Breast epithelium (tissue), 4 donors: ENCODE measurements at places on chromosomes 5 and 9. TPM values are rescaled to one million over a fixed set of nuclear protein-coding genes. Genes with fewer than 3 reads are reported as not detected.

DNA sequence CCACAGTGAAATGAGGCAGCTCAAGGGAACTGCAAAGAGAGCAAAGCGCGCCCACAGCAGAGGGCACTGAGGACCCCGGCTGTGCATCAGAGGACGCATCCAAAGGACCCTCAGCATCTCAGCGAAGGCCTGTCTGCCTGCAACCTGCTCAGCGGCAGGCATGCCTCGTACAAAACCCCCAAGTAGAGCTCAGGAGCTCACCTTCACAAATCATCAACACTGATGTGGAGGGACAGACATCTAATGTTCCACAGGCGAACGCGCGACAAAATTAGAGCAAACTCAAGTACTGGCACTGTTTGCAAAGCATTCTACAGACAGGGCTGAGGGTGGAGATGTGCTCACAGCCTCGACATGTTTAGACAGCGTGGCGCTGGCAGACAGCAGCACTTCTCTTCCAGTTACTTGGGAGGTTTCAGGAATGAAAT, 81.0 kb downstream of the DCP2 start:
- no peak overlapping the region for H3K4me3 ChIP-seq
- no peak overlapping the region for H3K27ac ChIP-seq
- no peak for DNase-seq
- no peaks in the 10 kb centered on the region for H3K27me3 ChIP-seq

GRCh38 chr5:37791321-37791720, 48.5 kb downstream of the GDNF start:
- H3K27ac ChIP-seq, result no peak overlapping the region
- no peak for DNase-seq
- no peaks in the 10 kb centered on the region for H3K36me3 ChIP-seq
- H3K4me3 ChIP-seq, result no peak overlapping the region
- no peaks in the 10 kb centered on the region for H3K4me1 ChIP-seq

- no peak overlapping the region for H3K27ac ChIP-seq
- H3K4me1 ChIP-seq, result no peaks in the 10 kb centered on the region
- no peak overlapping the region for H3K4me3 ChIP-seq
- no peaks in the 10 kb centered on the region for H3K27me3 ChIP-seq
- H3K36me3 ChIP-seq, result no peaks in the 10 kb centered on the region
Observed at GRCh38 chr5:81819556-81820317, 68.8 kb upstream of the SSBP2 start.

Gene CBY3
- total RNA-seq, result not detected

- no peak overlapping the region for H3K27ac ChIP-seq
- no peaks in the 10 kb centered on the region for H3K27me3 ChIP-seq
- H3K4me1 ChIP-seq, result no peaks in the 10 kb centered on the region
- DNase-seq, result no peak
- no peaks in the 10 kb centered on the region for H3K36me3 ChIP-seq
Observed at GRCh38 chr9:72726947-72727346, 205.5 kb downstream of the TMC1 start.

DNA sequence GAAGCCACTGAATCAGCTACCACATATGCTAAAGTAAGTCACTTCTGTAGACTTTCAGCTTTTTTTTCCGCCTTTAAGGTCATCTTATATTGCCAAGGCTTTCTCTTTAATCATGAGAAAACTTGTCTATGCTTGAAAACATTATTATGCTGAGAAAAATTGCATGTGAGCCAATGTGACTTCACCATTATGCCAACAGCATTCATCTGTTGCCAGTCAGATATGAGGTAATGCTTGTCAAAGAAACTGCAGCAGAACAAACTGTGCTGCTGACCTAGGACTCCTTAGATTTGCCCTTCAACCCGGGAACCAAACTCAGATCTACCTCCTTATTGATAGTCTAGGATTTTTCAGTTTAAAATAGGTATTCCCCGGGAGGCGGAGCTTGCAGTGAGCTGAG, 34.3 kb downstream of the SLC44A1 start:
- no peaks in the 10 kb centered on the region for H3K27me3 ChIP-seq
- no peak overlapping the region for H3K4me3 ChIP-seq
- H3K36me3 ChIP-seq, result no peaks in the 10 kb centered on the region

Gene PAX5
- not detected for total RNA-seq

Gene SLC36A2
- total RNA-seq, result not detected

GRCh38 chr9:82410306-82410705, 421.7 kb downstream of the SPATA31D1 start:
- no peaks in the 10 kb centered on the region for H3K36me3 ChIP-seq
- H3K4me3 ChIP-seq, result no peak overlapping the region
- no peak for DNase-seq
- no peak overlapping the region for H3K27ac ChIP-seq

Gene SYNPO
- total RNA-seq, result 22.4 TPM

- no peak for DNase-seq
- H3K27ac ChIP-seq, result no peak overlapping the region
- no peaks in the 10 kb centered on the region for H3K27me3 ChIP-seq
- H3K4me3 ChIP-seq, result no peak overlapping the region
Observed at GRCh38 chr9:120161776-120162175, 418.2 kb downstream of the CDK5RAP2 start.

DNA sequence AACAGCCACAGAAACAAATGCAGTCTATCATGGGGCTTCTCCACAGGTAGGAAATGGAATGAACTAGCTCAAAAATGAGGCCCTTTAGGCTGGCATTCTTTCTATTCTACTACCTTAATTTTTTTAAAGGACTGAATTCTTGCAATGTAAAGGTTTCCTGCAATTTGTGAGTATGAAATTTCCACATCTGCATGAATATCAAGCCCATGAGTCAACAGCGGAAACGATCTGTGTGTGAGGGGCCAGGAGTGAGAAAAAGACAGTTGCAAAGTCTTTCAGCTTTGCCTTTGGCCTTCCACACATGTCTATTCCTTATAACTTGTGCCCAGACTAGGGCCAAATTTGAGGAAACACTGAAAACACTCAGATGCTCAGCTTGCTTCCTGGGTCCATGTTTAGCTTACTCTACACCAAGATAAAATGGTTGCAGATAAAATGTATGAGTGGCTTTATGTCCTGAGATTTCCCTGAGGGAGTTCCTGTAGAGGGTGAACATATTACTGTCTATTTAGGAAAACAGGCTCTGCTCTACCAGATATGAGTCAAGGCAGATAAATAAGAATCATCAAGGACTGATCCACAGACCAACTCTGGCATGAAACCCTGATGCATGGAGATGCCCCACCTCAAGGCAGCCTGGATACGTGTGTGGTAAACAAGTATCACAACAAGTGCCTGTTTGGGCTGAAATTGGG, 46.5 kb downstream of the RETREG1 start:
- H3K4me1 ChIP-seq, result no peaks in the 10 kb centered on the region
- H3K36me3 ChIP-seq, result no peaks in the 10 kb centered on the region
- DNase-seq, result no peak
- no peak overlapping the region for H3K4me3 ChIP-seq

Gene HSD17B4
- 173 TPM for total RNA-seq

Gene SLC22A4
- 1.3 TPM for total RNA-seq

DNA sequence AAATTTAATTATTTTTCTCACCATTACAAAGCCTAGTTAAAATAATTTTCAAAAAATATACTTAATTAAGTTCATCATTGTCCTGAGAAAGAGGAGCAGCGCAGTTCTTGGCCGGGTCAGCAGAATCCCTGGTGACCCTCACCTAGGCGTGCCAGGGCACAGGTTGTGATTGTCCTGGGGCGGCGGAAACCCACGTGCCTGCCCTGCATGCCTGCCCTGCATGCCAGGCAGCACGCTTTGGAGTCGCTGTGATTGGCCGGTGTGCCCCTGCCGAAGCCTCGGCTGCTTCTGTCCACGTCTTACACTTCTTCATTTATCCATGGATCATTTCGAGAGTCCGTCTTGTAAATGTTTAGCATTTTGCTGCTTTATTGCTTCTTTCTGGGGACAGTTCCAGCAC, 25.6 kb downstream of the SLC12A2 start:
- DNase-seq, result no peak
- H3K4me3 ChIP-seq, result no peak overlapping the region
- no peaks in the 10 kb centered on the region for H3K36me3 ChIP-seq
- H3K27me3 ChIP-seq, result no peaks in the 10 kb centered on the region
- no peaks in the 10 kb centered on the region for H3K4me1 ChIP-seq
- H3K27ac ChIP-seq, result no peak overlapping the region
